ENCODE measurements at places on chromosomes 16 and 17. TPM values are rescaled to one million over a fixed set of nuclear protein-coding genes. Genes with fewer than 3 reads are reported as not detected.

Gene TAT
- not detected for total RNA-seq

Gene TP53TG3
- not detected for total RNA-seq

Gene KLHL10
- not detected for total RNA-seq

Gene BAHCC1
- 2.0 TPM for total RNA-seq

Gene PRDM7
- not detected for total RNA-seq

Gene KRTAP2-2
- not detected for total RNA-seq

Gene GJD3
- 0.21 TPM for total RNA-seq

Gene TBX2
- total RNA-seq, result 0.10 TPM

Gene SLC12A4
- total RNA-seq, result 6.9 TPM

Gene LGALS9C
- 0.63 TPM for total RNA-seq

Gene IL21R
- 21.1 TPM for total RNA-seq

Gene ACSM3
- 10.8 TPM for total RNA-seq

Gene RANBP10
- total RNA-seq, result 8.5 TPM

Gene MAF
- 9.1 TPM for total RNA-seq

Gene TMEM107
- 221 TPM for total RNA-seq

Gene CCL17
- total RNA-seq, result not detected

Gene CACNA1G
- under 0.01 TPM for total RNA-seq

Gene OTOP3
- not detected for total RNA-seq

Gene KCNJ18
- not detected for total RNA-seq

Gene SMIM36
- not detected for total RNA-seq

Gene DNAH17
- under 0.01 TPM for total RNA-seq

Gene DPEP2
- 17.2 TPM for total RNA-seq

Measured in mononuclear cell (primary cell).